ENCODE measurements at places on chromosomes 16 and 17.

DNA sequence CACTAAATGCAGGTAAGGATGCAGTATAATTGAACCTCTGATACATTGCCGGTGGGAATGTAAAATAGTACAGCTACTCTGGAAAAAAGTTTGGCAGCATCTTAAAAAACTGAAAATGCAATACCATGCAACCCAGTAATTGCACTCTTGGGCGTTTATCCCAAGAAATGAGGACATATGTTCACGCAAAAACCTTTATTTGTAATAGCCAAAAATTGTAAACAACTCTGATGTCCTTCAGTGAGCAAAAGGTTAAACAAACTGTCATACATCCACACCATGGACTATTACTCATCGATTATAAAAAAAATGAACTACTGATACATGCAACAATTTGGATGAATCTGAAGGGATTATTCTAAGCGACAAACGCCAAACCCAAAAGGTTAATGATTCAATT is 16.9 kb downstream of the SYNRG start:
- no peak for DNase-seq

DNA sequence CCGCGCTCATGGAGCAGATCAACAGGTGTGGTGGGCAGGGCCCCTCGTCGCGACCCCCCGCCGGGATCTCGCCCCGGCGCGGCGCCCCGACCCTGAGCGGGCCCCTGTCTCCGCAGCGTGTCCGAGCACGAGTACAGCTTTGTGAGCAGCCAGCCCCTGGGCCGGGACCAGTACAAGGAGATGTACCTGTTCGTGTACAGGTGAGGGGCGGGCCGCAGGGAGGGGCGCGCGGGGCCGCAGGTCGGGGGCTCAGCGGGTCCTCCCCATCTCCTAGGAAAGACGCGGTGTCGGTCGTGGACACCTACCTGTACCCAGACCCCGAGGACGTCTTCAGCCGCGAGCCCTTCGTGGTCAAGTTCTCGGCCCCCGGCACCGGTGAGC is 848 bp downstream of the DNASE1L2 start:
- DNase-seq: no peak

DNA sequence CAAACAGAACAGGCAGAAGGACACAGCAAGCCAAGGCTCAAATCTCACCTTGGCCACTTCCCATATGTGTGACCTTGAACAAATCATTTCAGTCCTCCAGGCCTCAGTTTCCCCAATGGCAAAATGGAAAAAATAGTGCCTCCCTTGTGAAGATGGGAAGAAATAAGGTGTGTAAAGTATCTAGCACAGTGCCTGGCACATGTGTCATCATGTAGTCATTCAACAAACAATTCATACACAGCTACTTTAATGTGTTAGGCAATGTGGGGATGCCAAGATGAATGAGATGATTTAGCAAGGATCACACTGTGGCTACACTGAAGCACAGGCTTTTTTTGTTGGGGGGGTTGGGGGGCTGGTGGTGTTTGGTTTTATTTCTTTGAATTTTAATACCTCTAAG is 13.3 kb downstream of the SRCIN1 start:
- DNase-seq: no peak

DNA sequence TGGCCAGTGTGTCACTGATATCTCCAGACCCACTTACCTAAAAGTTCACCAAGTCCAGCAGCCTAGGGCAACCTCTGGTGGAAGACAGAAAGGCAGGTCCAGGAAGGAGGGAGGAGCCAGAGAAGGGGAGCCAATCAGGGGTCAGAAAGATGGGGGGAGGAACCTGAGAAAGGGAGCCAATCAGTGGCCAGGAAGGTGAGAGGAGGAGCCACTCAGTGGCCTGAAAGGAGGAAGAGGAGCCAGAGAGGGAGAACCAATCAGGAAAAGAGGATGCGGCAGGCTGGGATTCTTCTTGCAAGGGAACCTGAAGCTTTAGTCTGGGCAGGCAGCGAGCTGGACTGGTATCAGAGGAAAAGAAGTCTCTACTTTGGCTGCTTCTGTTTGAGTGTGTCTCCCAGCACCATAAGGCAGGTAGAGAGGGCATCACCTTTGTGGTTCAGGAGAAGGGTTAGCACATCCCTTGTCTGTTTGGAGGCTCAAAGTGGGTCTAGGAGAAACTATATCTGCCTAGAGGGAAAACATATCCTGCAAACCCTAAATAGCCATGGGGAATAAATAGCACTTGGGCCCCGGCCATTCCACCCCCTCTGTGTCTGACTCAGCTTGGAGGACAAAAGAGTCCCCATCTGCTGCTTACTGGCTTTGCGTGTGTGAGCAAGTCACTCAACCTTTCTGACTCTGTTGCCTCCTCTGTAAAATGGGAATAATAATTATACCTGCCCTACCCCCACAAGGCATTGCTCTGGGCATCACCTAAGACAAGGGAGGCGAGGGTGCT is 43.4 kb upstream of the CRHR1 start:
- no peak for DNase-seq

- DNase-seq: no peak
Observed at GRCh38 chr16:85036236-85037049, 8.8 kb downstream of the KIAA0513 start.

GRCh38 chr17:4032245-4032644 is 68.0 kb upstream of the ATP2A3 start:
- no peak for DNase-seq

GRCh38 chr17:78781893-78782304 is at the start of gene CYTH1:
Gene CYTH1, minus strand, starts transcription at chr17:78782273. Its CDS starts 50 bp downstream, at chr17:78782223.
- no peak for DNase-seq

- no peak for DNase-seq
Observed at GRCh38 chr17:77631307-77631706, 327.2 kb upstream of the TNRC6C start.

GRCh38 chr16:1533443-1533951 is at the start of gene TMEM204:
Gene TMEM204, plus strand, starts transcription at chr16:1533666. Its CDS starts 610 bp downstream, at chr16:1534276.
- DNase-seq: no peak

DNA sequence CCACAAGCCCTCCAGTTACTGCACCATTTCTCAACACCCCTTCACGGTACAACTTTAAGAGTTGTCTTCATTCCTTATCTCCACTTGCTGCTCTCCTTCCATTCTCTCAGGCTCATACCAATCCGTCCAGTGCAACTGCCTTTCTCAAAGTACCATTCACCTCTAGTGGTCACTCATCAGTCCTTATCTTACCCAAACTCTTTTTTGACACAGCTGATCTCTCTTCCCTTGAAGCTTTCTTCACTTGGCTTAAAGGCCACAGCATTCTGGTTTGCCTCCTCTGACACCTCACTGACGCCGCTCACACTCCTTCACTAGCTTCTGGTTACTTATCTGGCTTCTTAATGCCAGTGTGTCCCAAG is 24.9 kb downstream of the UBE2G1 start:
- DNase-seq: no peak

- no peak for DNase-seq
Observed at GRCh38 chr16:840561-841454, 40.3 kb upstream of the GNG13 start.

DNA sequence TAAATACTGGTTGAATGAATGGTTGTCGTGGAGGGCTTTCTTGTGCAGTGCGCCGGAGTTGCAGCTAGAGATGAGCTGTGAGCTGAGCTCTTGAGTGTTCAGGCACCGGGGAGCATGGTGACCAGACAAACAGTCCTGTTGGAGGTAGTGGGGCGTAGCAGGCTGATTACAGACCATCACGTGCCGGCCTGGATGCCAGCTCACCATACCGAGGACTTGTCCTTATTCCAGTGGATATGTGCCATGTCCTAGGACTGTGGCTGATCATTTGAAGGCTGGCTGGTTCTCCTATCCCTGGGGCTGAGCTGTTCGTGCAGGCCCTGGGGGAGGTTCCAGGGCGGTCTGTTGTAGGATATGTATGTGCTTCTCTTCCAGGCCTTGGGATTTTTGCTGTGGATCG is 60.0 kb downstream of the ABCC1 start:
- no peak for DNase-seq

DNA sequence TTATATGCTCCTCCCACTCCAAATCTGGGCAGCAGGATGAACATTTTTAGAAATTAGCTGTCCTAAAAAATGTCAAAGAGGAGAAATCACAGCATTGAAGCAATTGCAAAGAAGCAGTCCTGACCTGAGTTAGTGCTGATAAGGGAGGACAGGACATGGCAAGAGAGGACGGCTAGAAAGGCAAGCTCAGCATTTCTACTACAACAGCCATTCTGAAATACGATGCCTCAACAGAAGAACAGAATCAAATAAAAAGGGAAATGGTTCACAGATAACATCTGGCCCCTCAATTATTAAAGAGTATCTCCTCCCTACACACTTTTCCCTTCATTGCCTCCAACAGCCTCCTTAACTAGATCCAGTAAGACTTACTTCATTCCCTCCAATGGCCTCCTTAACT is 18.3 kb downstream of the VPS53 start:
- no peak for DNase-seq

GRCh38 chr17:17568772-17569195 is 22.7 kb downstream of the PEMT start:
- DNase-seq: no peak

- DNase-seq: no peak
Observed at GRCh38 chr16:47983999-47984580, 171.7 kb downstream of the ABCC12 start.
